Stimulated activated CD4-positive, alpha-beta T cell treated with anti-CD3 and anti-CD28 coated beads, Interleukin-1b, Interleukin-23, amount 100 ng/mL, for 24 hours (primary cell): ENCODE measurements at places on chromosomes 3 and 15.

DNA sequence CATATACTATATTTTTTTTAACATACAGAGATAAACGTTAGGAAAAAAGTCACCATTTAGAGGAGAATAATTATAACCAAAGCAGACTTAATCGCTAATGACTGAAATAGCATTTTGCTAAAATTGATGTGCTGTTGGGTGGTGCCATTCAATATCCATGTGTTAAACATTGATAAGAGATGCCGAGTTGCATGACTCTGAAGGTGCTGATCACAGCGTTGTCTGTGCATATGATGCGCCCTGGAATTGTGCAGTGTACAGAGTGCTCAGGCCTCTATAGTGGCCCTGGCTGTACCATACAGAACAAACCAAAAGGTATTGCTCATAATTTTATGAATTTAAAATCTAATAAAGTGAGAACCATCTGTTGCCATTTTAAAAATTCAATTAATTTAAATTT lies 168.3 kb downstream of the MEIS2 start:
- no peak for DNase-seq

- DNase-seq: no peak
Observed at GRCh38 chr3:116579840-116580239, 129.7 kb upstream of the TUSC7 start.

DNA sequence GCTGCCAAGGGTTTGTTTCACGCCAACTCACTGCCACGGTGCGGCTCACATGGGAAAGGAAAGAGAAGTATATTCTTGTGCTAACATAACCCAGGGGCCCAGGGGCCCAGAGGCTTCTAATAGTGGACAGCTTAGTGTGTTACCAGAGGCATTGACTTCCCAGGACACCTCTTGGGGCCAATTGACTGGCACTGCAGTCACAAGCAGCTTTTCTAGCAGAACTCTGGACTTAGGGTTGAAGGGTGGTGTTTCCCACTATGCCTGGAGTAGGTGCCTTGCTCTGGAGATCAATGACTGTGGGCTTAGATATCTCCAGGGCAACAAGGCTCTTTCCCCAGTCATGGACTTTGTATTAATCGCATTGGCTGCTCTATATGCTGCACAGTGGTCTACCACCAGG lies 172.7 kb upstream of the KBTBD8 start:
- no peak for DNase-seq

- DNase-seq: no peak
Observed at GRCh38 chr3:190084983-190085382, 35.7 kb downstream of the P3H2 start.

DNA sequence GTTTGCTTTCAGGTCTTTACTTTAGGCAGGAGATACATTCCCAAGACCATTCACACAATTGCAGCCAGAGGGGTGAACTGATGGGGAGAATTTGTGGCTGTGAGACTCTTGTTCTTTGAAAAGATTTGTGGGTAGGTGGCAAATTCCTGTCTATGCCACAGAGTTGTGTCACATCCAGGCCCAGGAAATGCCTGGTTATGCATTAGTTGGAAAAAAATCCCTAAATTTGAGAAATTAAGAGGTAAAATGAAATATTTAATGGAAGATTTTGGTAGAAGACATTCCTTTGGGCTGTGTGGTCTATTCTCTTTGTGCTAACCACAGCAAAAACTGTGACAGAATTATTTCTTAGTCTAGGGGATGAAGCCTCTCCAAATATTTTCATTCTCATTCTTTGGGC lies 28.8 kb downstream of the SAMMSON start:
- no peak for DNase-seq
